ENCODE measurements at places on chromosomes 13 and 19.

GRCh38 chr19:30497034-30497433 lies 124.8 kb downstream of the ZNF536 start:
- no peak for DNase-seq

- no peak for DNase-seq
These were observed 8.0 kb downstream of the RNASEH2B start for GRCh38 chr13:50917572-50917971.

DNA sequence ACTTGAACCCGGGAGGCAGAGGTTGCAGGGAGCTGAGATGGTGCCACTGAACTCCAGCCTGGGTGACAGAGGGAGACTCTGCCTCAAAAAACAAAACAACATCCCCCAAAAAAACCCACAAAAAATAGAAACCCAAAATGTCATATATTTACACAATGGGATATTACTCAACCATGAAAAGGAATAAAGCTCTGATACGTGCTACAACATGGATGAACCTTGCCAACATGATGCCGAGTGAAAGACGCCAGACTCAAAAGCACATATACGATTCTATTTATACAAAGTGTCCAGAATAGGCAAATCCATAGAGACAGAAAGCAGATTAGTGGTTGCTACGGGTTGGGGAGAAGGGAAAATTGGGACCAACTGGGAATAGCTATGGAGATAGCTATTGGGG lies 2.1 kb upstream of the TPRX1 start:
- DNase-seq = no peak

DNA sequence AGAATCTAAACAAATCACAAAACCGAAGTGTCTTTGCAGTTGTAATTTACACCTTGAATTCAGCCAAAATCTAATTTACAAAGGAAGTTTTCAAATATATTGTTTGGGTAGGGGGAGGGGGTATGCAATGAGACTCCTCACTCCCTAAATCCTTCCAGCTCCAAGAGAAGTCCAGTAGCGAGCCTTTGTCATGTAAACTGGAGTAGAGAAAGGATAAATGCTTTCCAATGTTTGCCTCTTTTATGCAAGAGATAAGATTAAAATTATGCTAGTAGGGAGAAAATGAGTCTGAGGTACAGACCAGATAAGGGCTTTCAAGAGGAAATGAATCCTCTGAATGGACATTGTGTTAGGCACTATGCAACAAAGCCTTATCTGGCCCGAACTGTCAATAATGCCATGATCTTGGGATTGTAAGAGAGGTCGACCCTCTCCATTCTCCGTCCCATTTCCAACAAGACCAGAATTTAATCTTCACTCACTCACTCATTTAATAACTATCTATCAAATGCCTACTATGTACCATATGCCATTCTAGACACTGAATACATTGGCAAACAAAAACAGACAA lies 199.2 kb downstream of the LACC1 start:
- no peak for DNase-seq

- DNase-seq = peak; percentile 11
These were observed 5.7 kb downstream of the ATP4A start for GRCh38 chr19:35557539-35558399.

DNA sequence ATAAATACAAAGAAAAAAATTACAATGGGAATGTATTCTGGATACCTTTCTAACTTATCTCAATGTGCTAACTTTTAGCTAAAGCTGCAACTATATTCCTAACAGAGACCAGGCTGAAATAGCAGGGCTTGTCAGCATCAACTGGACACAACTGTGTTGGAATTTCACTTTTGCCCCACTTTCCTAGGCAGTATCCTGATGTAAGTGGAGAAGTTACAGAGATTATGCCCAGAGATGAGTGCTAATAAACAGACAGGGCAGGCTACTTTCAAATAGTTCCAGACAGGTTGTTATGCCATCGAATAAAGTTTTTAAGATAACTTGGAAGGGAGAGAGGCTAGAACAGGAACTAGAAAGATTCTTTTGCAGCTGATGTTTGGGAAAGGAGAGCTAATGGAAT lies 201.9 kb downstream of the KCTD12 start:
- no peak for DNase-seq

- DNase-seq = no peak
These were observed 4.9 kb downstream of the BAX start for GRCh38 chr19:48959341-48960239.

DNA sequence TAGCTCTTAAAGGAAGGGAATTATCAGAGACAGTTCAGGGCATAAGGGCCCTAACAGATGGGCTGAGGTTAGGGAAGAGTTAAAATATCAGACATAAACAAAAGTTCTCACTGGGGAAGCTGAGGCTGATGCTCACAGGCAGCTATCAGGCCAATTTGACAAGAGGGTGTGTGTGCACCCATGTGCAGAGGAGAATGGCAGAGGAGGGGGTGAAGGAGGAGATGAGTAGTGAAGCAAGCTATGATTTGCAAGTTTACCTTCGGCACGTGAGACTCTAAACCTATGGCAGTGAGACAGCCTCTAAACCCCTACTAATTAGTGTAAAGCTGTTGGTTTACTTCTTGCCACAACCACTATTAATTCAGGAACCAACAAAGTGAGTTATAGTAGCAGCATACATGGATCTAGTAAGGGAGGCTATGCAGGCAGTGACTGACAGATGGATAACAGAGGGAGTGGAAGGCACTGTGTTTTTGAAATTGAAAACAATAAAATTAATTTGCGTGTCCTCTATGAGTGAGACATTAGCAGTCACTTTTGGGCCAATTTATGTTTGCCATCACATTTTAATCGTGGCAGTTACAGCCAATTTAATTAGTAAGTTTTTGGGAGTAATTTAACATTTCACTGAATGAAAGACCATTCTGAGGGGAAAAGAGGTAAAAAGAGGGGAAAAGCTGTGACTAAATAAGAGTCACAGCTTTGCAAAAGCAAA lies 99.6 kb upstream of the HTR2A start:
- DNase-seq = no peak

DNA sequence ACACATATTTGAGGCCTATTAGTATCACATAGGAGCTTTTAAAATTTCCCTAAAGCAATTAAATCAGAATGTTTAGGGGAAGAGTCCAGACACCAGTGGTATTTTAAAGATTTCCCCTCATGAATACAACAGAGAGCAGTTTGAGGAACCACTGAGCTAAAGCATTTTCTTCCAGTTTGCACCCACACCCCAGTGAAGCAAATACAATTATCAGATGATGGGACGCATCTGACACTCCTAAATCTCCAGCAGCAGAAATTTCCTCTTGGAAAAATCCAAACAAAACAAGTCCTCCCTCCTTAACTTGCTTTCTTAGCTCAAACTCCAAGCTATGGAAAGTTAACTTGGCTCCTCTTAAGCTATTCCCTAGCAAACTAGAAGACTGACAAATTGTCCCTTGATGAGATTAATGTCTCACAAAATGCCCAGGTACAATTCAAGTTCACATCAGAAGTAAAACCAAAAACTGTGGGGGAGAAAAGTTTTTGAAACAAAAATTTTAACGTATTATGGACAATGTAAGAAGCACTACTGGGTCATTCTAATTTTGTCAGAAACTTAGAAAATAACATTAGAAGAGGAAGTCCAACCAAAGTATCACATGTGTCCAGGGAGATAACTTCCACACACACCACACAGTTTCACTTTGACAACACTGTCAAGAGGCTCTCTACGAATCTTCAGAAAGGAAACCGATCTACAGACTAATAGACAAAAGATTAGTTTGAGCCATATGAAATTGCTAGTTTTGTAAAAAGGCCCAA lies 74.1 kb downstream of the ABCC4 start:
- DNase-seq = no peak

DNA sequence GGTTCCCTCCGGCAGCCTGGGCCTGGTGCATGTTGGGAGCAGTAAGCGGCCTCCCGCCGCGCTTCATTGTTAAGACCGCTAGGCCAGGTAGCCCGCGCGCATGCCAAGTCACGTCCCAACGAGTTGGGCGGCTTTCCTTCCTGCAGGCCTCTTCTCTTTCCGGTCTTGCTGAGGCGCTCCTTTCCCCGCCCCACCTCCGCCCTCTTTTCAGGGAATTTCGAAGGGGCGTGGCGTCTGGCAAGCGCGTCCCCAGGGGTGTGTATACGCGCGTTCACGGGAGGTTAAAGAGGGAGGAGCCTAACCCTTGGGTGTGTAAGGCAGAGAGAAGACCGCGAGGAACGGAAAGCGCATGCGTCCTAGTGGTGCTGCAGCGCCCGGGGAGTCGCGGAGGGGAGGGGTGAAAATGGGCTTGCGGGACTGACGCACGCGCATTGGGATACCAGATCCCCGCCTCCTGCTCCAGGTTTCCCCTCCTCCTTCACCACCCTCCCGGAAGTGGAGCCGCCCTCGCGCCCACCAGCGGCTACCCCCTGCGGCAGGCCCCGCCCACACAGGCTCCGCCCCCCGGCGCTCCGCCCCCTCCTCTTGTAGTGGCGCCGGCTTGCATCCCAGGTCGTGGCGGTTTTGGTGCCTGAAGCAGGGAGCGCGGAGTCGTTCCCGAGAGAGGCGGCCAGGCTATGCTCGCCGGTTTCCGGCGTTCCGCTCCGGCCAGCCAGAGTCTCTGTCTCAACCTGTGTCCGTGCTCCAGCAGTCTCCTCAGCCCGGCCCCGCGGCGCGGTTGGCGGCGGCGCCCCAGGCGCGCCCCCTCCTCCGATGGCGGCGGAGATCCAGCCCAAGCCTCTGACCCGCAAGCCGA lies at the start of gene WDFY2:
TSS of gene WDFY2 (plus strand) at position 588 of the 856 bp plus-strand sequence. CDS start at position 814, 226 bp downstream.
- DNase-seq = peak; percentile 100

DNA sequence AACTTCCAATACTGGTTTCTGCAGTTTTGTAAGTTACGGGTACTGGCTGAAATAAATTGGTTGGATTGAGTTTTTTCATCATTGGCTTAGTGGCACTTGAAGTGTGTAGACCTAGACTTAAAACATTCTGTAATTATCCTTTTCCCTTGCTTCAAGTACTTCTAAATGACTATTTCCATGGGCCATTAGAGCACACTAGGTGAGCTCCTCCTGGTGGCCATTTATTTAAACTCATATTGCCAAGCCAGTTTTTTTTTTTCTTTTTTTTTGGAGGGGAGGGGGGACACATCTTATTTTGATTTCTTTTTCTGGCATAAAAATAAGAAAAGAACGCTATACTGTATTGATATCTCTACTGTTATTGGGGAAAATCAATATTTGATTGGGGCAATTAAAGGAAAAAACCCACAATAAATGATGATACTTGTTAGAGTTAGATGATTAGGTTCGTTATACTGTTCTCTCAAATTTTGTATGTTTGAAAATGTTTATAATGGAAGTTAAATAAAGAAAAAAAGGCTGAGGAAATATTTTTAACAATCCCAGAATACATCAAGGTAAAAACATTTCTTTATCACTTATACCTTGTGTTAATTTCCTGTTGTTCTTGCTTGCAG lies 82.9 kb downstream of the PDS5B start:
- DNase-seq = peak; percentile 51

- no peak for DNase-seq
These were observed 15.8 kb upstream of the ELF1 start for GRCh38 chr13:41034881-41035280.

- peak; percentile 98 for DNase-seq
These were observed 8.5 kb downstream of the SH3GL1 start for GRCh38 chr19:4391701-4392483.

DNA sequence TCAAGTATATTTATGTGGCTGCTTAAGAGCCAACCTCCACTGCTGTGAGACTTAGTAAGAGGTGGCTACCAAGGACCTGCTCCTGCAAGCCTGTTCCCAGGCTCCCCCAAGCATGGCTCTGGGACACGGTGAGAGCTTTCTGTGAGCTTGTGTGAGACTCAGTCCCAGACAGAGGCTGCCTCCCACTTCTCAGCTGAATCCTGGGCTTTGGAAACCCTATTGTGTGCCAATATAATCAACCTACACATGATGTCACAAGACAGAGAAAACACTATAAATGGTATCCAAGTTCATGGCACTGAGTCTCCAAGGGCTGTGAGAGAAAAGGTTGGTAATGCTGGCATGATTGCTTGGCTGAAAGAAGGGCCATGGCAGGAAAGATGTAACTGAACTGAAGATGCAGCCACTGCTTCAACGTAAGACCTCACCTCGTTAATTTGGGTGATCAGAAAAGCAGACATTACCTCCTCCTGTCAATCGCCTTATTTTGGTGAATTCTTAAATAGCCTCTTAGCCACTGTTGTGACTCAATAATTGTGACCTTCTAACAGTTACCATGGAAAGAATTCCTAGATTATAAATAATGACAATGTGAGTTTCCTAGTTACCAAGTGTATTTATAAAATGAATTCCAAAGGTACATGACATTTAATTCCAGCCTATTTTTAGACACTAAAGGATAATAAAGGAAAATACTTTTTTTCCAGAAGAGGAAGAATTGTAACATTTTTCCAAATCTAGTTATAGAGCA lies 332.0 kb downstream of the IRS2 start:
- DNase-seq = peak; percentile 4

- no peak for DNase-seq
These were observed 70.3 kb upstream of the NFIC start for GRCh38 chr19:3296034-3296433.

- DNase-seq = no peak
These were observed 21.7 kb upstream of the FBXL3 start for GRCh38 chr13:77048681-77049080.

GRCh38 chr19:18259893-18260292 lies 14.4 kb downstream of the IQCN start:
- peak; percentile 57 for DNase-seq

- peak; percentile 10 for DNase-seq
These were observed 113.2 kb upstream of the SOX21 start for GRCh38 chr13:94825507-94825906.

- no peak for DNase-seq
These were observed 1.8 kb downstream of the PCDH20 start for GRCh38 chr13:61413572-61414535.

GRCh38 chr19:9467161-9467560 lies 31.3 kb downstream of the ZNF560 start:
- DNase-seq = no peak

- DNase-seq = no peak
These were observed 46.0 kb upstream of the GPR183 start for GRCh38 chr13:99353246-99353600.

Measured in LHCN-M2 (cell line).